ENCODE measurements at places on chromosomes 13 and 19.

DNA sequence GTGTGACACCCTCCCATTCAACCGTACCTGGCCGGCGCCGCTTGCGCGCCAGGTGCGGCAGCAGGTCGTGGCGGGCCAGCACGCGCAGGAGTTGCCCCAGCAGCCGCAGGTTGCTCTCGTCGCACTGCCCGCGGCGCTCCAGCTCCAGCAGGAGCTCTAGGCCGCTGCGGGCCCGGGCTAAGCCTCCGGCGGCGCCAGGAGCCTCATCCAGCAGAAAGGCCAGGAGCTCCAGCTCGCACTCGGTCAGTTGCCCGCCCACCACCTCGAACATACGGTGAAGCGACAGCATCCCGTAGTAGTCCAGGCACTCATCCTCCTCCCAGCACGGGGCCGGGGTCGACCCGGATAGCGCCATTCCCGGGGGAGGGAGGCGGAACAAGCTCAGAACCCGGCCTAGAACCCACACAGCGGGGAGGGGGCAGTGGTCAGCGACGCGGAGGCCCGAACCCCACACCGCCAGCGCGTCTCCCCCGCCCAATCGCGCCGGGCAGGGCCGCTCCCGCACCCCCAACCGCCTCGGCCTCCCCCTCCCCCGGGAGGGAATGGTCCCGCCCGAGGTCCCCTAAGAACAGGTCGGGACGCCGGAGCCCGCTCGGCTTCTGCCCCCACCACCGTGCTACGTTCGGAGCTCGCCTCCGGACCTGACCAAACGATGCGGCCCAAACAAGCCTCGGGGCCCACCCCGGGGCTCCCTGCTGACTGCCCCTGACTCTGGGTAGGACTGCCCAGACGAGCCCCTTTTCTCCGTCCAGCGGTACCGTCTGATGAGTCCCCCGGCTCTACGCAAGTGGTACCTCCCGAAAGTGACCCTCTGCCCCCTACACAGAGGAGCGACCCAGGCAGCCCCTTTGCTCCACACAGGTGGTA is 591 bp downstream of the DEDD2 start:
- DNase-seq, result no peak

DNA sequence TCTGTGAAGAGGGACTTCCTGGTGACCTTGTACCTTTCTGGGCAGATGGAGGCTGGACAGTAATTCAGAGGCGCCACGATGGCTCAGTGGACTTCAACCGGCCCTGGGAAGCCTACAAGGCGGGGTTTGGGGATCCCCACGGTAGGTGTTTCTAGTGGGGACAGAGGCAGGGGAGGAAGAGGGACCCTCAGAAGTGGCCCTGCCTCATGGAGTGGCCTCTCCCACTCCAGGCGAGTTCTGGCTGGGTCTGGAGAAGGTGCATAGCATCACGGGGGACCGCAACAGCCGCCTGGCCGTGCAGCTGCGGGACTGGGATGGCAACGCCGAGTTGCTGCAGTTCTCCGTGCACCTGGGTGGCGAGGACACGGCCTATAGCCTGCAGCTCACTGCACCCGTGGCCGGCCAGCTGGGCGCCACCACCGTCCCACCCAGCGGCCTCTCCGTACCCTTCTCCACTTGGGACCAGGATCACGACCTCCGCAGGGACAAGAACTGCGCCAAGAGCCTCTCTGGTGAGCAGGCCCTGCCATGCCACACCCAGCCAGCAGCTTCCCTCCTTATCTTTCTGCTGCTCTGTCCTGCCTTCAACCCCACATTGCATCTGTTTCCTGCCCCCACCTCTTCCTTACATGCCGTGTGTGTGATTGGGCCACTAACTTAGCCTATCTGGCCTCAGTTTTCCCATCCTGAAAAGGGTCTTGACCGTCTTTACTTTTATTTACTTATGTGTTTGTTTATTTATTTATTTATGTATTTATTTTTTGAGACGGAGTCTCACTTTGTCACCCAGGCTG is 7.3 kb downstream of the ANGPTL4 start:
- DNase-seq, result no peak

DNA sequence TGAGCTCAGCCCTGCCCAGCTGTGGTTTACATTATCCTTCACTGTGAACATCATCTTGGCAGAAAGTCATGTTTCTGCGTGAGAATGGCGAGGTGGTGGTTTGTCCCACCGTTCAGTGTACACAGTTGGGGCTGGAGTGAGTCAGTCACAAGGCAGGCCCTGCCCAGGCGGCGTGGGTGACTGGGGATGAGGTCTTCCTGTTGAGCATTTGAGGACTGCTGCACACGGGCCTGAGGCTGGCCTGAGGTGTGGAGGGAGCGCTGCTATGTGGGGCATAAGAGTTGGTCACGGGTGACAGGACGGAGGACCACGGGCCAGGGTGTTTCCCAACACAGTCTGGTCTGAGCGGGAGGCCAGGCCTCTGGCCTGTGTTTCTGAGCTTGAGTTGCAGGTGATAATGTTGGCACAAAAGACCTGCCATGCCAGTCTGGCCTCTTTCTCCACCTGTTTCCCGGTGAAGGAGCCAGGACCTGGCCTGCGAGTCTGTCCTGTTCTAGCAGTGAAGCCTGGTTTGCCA is 13.4 kb upstream of the C19orf33 start:
- no peak for DNase-seq

DNA sequence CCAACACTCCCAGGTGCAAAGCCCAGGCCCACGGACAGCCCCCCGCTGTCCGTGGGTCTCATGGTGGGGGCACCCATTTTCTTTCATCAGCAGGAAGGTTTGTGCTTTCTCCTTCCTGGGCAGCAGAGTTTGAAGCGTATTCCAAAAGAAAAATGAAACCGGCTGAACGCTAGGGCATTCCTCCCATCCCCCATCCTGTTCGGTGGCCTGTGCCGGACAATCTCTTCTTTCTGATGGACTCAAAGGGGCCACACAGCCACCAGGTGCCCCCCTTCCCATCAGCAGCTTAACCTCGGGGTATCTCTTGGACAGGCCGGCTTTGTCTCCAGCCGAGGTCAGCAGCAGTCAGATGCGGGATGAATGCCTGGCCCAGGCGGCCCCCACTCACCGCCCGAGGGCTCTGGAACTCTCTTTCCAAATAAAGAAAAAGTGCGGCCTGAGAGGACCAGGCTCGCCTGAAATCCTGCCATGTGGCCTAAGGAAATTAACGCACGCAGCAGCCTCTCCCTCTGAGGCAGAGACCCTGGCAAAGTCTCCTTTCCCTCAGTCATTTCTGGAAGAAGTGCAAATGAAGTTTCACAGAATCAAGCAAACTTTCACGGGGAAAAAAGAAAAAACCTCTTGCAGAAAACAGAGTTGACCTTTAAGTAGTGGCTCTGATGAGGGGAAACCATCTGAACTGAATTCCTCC is 67.8 kb downstream of the RASA3 start:
- DNase-seq, result no peak

- no peak for DNase-seq
Observed at GRCh38 chr13:108700422-108701170, 71.2 kb downstream of the MYO16 start.

DNA sequence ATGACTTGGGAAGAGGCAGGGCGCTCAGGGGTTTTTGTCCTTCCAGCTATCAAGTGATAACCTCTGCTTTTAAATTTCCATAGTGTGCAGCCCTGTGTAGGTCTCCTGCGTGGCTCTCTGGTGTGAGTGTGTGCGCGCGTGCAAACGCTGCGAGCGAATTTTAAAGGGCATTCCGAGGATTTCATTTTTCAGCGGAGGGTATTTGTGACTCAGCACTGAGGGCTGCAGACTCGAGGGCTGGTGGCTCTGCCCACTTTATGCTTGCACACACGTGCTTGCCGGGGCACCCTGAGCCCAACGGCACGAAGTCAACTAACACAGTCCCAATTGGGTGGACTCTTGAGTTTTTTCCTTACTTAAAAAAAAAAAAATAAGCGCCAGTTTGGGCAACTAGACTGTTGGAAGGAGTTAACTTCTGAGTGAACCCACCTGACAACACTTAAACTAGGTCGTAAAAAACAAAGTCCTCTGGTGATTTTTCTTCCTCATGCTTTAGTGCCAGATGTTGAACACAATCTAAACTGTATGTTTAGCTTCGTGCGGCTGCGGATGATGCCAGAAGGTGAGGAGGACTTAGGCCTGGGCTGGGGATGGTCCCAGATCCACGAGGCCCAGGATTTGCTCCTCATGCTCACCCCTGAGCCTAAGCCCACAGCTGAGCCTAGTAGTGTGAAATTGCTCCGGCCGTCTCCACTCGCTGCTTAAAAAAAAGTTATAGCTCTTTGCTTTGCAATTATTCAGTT is 2.1 kb downstream of the FGF9 start:
- no peak for DNase-seq

- DNase-seq, result peak; percentile 10
Observed at GRCh38 chr19:43872547-43873336, 45.6 kb downstream of the ZNF283 start.

DNA sequence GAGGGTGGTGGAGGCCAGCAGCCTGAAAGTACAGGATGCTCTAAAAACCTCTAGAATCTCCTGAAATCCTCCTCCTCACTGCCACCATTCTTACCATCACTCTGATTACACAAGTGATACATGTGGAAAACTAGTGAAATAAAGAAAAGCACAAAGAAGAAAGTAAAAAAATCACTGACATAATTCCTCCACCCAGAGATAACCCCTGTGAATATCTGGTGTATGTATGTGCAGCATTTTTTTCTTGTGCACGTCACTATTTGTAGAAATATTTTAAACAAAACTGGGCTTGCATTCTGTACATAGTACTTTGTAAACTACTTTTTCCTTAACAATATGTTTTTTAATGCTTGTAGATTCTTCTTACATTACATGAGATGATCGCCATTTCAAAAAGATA is 73.2 kb downstream of the CDADC1 start:
- no peak for DNase-seq

- no peak for DNase-seq
Observed at GRCh38 chr13:83423381-83423780, 458.9 kb downstream of the SLITRK1 start.

GRCh38 chr13:41059456-41060081 is 1.7 kb upstream of the WBP4 start:
- DNase-seq, result no peak

GRCh38 chr19:30788105-30788765 is 416.1 kb downstream of the ZNF536 start:
- no peak for DNase-seq

Measured in HCT116 (cell line).